CD8-positive, alpha-beta memory T cell (primary cell): ENCODE measurements at places on chromosomes 2 and 18.

- no peak for DNase-seq
Measured at GRCh38 chr2:162925595-162925994, 87.0 kb upstream of the KCNH7 start.

- no peak for DNase-seq
Measured at GRCh38 chr2:120433816-120434290, 87.9 kb downstream of the INHBB start.

GRCh38 chr2:160338901-160339685, 139.0 kb upstream of the ITGB6 start:
- no peak for DNase-seq

- no peak for DNase-seq
Measured at GRCh38 chr18:32922951-32923430, 150.2 kb upstream of the KLHL14 start.

DNA sequence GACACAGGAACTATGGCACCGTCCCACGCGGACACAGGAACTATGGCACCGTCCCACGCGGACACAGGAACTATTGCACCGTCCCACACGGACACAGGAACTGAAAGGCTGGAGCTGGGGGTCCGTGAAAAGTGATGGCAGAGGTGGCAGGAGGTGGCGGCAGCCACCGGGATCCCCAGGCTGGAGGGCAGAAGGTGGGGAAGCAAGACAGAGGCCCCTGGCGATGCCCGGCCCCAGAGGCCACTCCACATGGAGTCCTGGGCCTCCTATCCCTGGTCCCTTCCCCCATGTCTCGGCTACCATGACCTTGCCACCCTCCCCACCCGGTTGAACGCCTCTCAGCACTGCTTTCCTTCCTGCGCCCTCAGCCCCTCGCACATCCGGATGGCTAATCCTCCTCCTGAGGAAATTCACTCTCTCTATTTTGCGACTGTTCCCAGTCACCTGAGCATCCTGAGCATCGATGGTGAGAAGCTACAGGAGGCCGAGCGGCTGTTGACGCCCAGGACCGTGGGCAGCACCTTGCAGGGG, 181.4 kb downstream of the TMEM18 start:
- DNase-seq, result no peak

- DNase-seq, result no peak
Measured at GRCh38 chr2:72895759-72896281, 8.6 kb downstream of the SPR start.

GRCh38 chr2:45265336-45265735, 256.1 kb upstream of the SIX2 start:
- no peak for DNase-seq

DNA sequence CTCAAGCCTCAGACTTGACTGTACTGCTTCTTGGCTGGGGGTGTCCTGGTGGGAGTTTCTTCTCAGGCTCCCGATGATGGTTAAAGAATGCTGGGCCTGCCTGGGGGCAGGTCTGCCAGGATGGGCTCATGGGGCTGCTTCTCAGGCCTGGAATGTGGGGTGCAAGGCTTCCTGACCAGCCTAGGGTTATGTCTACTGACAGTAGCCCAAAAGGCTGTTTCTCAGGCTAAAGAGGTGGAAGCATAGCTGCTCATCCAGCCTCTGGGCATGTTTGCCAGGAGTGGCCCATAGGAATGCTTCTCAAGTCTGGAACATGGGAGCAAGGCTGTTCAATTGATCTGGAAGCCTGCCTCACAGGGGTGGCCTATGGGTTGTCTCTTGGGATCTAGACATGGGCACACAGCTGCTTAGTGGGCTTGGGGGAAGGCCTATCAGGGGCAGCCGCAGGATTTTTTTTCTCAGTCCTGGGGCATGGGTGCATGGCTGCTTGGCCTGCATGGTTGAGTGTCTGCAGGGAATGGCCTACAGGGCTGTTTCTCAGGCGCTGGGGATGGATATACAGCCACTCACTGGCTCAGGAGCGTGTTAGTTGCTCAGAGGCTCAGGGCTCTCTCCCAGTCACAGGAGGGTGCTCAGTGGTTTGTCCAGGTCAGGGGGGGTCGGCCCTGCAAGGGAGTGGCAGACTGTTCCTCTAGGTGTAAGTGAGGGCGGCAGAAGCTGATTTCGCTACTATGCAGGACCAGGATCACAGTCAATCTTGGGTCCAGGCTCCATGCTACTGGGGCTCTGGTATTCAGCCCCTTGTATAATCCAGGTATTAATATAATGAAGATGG, 617.3 kb upstream of the REG3G start:
- no peak for DNase-seq

- no peak for DNase-seq
Measured at GRCh38 chr2:134515137-134515536, 203.7 kb downstream of the TMEM163 start.

- DNase-seq, result no peak
Measured at GRCh38 chr18:11906926-11907874, 917 bp downstream of the MPPE1 start.

DNA sequence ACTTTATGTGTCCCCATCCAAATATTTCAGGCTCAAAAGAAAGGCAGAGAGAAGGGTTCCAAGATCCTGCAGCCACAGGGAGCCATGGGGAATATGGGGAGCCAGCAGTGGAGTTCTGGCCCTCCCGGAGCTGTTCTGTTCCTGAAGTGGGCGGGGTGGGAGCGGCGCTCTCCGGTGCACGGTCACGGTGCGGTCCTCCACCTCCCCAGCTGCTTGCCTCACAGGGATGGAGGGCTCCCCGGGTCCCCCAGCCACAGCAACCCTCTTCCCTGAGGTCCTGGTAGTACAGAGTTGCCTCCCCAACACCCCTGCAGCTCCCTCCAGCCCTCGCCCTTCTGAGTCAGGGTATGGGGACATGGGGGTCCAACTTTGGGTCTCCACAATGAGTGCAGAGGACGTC, 26.2 kb upstream of the SNED1 start:
- no peak for DNase-seq
